Right lung (tissue), 10 donors: ENCODE measurements at places on chromosomes 2 and 18. TPM values are rescaled to one million over a fixed set of nuclear protein-coding genes. Genes with fewer than 3 reads are reported as not detected.

The IL36G gene
- 0.42 TPM for polyA plus RNA-seq

- DNase-seq = no peak
These were observed 176.3 kb upstream of the GLI2 start for GRCh38 chr2:120559401-120559800.

DNA sequence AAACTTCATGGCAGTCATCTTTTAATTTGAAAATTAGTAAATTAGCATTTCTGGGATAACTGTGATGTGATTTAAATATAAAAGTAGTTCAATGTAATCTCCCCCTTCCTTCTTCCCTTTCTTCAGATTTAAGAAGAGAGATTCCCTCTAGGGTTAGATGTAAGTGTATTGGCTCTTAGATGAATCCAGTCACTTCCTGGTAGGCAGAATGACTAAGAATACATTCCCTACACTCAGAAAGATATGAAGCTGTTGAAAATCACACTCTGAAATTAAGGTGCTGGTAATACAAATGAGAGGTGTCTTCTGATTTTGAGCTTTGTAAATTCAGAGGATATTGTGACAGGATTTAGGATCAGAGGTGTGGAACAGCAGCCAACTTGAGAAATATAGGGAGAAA lies 71.6 kb downstream of the TDRD15 start:
- no peak for DNase-seq

The ESPNL gene
- 3.4 TPM for polyA plus RNA-seq

GRCh38 chr2:28274911-28275685 lies 117.6 kb upstream of the FOSL2 start:
- DNase-seq = no peak

The SLC4A5 gene
- polyA plus RNA-seq = 5.2 TPM

GRCh38 chr2:179354739-179355537 lies 90.3 kb upstream of the SESTD1 start:
- no peak for DNase-seq

DNA sequence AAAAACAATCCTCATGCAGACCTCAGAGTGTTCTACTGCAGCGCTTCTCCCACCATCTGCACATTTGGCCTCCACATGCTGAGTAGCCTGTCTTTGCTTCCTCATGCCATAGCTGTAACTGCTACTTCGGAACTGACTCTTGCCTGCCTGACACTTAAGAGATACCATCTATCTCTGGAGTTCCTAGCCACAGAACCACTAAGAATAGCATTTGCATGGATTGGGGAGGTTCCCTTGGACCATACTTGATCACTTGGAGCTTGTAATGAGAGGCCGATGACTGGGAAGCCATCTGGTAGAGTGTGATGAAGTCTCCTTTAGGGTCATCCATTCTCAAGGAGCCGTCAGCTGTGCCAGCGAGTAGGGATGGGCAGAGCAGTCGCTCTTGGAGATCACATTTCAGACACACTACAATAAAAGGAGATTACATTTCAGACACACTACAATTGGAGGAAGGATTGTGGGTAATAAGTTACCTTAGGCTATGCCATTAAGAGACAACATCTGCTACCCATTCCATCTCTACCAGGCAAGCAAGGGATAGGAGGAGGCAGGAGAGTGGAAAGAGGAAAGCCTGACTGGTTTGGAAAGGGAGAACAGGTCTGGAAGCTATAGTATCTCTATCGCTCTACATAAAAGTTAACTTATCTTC lies 21.8 kb downstream of the DOK1 start:
- no peak for DNase-seq

The SLC4A3 gene
- polyA plus RNA-seq = 13.7 TPM
